CD4-positive, alpha-beta memory T cell (primary cell): ENCODE measurements at places on chromosomes 7 and 10.

DNA sequence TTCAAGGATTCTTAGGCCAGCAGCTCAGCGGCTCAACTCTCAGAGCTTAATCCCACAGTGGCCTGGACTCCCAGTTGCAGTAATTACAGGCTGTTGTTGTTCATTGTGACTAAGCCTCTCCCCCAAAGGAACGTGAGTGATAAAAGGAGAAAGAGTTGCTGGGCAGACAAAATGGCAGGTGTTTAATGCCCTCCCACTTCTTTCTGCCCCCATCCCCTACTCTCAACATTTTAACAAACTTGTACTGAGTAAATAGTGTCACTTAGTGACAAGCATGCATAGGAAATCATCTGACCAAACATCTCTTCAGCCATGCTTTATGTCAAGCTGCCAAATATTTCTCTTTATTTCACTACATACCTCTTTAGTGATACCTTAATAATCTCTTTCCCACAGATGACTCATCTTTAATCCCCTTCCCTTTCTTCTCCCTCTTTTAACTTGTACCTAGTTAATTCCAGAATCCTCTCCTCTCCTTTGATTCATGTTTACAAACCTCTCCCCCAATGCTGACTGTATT is 12.4 kb upstream of the MTERF1 start:
- no peak for DNase-seq

DNA sequence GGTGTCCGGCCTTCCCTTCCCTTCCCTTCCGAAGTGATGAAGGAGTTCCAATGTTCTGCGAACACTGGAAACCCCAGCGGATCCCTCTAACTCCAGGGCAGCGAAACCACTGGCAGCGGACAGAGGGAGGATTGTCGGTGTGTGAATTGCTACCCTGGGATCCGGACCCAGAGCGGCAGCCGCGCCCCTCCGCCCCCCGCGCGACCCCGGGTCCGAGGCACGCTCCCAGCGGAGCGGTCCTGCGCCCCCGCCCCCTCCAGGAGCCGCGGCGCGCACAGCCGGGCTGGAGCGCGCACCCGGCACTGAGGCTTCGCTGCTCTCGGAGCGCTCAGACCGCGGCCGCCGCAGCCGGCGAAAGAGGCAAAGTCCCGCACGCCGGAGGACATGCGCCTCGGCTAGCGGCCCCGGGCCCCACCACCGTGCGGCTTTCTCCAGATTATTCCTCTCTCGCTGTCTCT is at the start of gene PTPRZ1:
Gene PTPRZ1, plus strand, starts transcription at position 331 of the 458 bp plus-strand sequence. CDS start 339 bp downstream, outside the sequence.
- DNase-seq = no peak

DNA sequence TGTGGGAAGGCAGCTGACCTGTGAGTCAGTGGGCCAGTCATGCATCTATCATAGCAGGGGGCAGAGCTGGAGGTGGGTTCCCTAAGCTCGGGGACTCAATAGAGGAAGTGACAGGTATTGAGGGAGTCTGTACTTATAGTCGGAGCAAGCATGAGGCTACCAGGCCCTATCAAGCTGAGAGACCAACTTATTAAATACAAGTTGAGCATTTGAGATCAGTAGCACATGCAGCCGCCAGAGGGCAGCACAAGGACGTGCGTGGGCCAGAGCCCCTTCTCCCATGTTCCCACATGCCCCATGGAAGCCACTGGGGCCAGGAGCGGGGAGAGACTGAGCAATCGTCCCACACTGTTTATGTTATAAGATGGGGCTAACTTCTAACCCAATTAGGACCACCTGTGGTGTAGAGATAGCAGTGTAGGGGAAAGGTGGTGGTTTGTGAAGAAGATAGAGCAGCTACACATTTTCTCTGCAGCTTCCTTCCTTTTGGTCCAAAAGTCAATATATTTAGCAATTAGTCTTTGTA is 13.0 kb upstream of the STK31 start:
- DNase-seq = peak; percentile 45

- DNase-seq = no peak
Observed at GRCh38 chr10:33419311-33419710, 84.8 kb upstream of the NRP1 start.

DNA sequence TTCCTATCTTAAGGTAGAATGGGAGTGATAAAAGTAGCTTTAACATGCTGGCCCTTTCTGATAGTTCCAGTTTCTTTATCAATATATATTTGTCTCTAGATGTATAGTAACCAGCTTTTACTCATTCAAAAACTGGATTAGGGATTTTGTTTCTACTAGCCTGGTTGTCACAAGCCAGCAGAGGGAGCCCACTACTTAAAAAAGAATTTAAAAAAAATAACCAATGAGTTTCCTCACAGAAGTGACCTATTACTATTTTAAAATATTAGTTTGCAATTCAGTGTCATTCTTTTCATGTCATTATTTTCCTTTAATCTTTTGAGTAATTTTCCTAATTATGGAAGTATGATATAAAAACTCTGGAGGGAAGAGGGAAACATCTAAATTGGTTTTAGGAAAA is 142.1 kb downstream of the PHTF2 start:
- DNase-seq = no peak

DNA sequence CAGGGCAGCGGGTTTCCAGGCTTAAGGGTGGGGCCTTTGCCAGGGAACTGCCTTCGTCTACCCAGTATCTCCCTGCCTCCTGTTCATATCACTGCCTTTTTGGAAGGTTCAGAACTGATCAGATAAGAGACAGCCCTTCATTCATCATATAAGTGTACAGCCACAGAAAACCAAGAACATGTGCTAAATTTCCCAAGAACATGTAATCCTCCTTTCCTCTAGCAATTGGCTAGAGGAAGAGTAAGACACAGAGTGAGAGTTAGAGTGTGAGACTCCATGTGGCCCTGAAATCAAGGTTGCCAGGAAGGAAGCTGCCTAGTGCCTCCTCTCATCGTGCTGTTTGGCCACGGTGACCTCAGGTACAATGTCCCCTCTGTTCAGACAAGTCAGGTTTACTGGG is 770.9 kb downstream of the TNS3 start:
- DNase-seq = no peak

GRCh38 chr7:143417734-143418383 is 9.2 kb upstream of the EPHA1 start:
- no peak for DNase-seq

- no peak for DNase-seq
Observed at GRCh38 chr10:71805776-71806703, 32.7 kb upstream of the VSIR start.

- no peak for DNase-seq
Observed at GRCh38 chr10:79431428-79431827, 14.0 kb downstream of the ZCCHC24 start.

- no peak for DNase-seq
Observed at GRCh38 chr7:18520450-18521235, 25.1 kb downstream of the HDAC9 start.

DNA sequence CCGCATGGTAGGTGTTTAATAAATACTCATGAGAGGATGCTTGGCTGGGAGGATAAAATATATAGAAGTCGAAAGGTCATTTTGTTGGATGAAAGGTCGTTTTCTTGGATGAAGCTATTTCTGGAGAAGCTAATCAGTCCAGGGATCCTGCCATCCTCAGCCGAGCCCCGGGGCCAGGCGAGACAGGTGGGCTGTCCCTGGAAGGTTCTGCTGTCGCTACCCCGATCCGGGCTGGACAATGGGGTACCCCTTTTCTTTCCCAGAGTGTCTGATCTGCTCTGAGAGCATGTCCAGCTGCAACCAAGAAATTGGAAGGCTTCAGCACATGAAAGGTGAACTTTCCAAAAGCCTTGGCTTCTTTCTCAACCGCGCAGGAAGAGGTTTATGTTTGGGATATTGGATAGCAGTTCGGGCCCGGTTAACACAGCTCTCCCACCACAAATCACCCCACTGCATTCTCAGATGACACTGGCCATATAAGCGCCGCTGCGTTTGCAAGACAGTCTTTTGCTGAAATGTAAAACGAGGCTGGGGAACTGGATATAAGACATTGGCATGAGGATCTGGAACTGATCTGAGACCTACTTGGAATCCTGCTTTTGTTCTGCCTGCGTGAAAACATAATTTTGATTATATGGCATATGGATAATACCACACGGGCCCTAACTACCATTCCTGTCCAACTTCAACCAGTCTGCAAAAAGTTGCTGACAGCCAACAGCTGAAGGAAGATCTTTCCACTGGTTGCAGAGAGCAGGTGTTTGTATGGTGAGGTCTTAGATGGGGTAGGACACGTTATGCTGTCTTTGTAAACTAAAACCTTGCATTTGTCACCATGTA is 31.2 kb upstream of the MSRB2 start:
- no peak for DNase-seq

DNA sequence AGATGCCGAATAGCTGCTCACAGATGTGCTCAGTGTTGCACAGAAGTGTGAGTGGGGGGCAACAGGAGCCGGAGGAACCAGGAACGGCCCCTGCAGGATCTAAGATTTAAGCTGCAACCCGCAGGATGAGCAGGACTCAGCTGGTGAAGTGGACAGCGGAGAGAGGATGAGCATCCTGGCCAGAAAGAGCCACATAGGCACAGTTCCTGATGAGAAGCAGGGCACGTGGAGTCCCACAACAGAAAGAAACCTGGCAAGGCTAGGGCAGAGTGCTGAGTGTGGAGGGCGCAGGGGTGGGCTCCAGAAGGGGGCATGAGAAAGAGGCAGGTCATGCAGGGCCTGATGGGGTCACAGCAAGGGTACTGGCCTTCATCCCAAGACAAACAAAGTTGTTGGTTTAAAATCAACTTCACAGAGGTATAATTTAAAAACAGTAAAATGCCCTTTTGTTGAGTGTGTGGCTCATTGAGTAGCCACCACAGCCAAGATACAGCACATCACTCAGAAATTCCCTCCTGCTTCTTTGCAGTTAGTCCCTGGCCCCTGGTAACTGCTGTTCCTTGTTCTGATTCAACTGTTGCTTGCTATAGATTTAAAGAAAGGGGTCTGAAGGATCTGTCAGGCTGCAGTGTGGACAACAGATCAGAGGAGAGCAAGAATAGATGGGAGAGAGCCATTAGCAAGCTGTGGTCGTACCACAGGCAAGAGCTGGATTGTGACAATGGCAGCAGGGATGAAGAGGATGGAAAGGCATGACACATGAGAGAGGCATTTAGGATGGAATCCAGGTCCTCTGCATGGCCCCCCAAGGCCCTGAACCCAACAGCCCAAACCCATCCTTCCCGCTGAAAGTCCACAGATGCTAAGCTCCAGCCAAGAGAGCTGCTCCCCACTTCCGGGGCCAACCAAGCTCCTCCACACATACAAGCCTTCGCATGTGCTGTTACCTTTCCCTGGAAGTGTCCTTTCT is 53.1 kb upstream of the OSBPL3 start:
- no peak for DNase-seq

DNA sequence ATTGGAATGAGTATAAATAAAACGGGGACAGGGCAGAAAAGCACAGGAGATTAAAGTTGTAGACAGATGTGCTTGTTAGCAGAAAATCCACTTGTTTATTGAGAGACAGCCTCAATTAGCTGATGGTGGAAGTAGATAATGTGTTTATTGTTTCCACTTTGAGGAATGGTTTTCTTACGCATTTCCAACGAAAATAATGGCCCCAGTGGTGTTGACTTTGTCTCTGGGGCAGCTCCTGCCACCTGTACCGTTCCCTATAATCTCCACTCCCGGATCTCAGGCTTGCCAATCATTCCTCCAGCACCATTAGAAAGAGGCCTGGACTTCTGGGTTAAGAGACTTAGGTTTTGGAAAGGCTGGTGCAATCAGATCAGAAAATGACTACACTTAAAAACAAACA is 638.7 kb downstream of the PARD3 start:
- DNase-seq = no peak

DNA sequence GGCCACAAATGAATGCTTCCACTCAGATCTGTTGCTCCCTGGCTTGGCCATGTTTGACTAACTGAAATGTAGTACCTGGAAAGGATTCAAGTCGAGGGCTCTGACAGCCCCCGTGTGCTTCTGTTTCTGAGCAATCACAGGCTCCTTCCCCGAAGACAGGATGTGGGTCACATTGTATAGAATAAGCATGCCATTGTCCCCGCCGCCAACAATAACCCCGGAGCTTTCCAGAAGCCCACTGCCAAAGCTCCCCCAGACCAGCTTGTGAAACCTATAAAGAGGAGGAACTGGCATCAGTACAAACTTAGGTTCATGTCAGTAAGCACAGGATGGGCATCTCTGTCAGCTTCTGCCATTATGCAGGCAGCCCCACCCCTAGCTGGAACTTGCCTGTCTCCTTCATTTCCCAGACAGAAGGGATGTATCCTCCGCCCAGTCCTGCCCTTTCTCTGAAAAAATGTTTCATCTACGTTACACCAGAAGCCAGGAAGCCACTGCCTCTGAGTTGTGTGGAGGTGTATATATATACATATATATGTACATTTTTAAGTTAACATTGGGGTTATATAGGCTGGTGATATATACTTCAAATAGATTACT is 10.3 kb downstream of the SEC31B start:
- DNase-seq = peak; percentile 13

- DNase-seq = no peak
Observed at GRCh38 chr7:79317728-79318127, 135.7 kb downstream of the MAGI2 start.

- no peak for DNase-seq
Observed at GRCh38 chr7:108026647-108027046, 23.7 kb upstream of the LAMB1 start.

DNA sequence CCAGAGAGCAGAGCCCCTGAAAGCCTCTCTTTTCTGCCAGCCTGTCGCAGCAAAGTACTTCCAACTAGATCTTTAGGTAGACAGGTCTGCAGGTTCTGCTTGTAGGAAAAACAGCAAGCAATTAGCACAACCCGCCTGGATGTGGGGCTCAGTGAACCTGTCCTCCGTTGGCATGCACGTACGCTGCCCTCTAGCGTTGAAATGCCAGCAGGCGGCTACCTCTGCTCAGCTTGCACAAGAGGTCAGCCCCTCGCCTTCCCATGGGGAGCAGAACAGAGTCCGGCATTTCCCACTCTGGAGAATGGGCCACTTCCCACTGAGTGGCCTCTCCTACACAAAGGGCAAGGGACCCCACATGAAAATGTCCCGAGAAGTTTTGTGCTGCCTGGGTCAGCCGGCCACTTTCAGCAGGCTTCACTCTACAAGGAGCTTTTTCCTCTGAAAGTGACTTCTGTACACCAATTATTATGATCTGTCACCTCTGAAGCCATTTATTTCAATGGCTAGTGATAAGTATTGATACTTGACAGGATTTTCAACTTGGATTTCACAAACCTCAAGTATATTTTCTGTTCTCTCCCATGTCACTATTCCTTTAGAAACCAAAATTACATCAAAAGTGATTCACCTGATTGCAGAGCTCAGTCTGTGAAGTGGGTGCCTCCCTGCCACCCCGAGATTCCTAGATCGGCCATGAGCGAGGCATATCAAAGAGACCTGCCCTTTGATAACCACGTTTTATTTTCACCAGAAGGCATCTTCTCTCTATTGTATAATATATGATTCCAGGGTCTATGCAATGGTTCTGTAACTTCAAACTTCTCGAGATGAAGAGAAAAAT is 56.7 kb downstream of the JCAD start:
- peak; percentile 29 for DNase-seq
